HFFc6 (cell line): ENCODE measurements at places on chromosomes 4 and X. TPM values are rescaled to one million over a fixed set of nuclear protein-coding genes. Genes with fewer than 3 reads are reported as not detected.

GRCh38 chr4:48127231-48127630, 6.8 kb downstream of the TXK start:
- H3K27ac ChIP-seq = peak overlapping the region; percentile 68; the same call in 1 of the 2 replicates
- H3K27me3 ChIP-seq = peaks cover 15% of the 10 kb centered on the region
- peak overlapping the region; percentile 76 for H3K4me3 ChIP-seq

GRCh38 chrX:85828771-85829170, 218.6 kb downstream of the CHM start:
- no peak overlapping the region for H3K27ac ChIP-seq
- peaks cover 2% of the 10 kb centered on the region; the same call in 1 of the 2 replicates for H3K27me3 ChIP-seq
- no peak for DNase-seq
- no peaks in the 10 kb centered on the region for H3K36me3 ChIP-seq

DNA sequence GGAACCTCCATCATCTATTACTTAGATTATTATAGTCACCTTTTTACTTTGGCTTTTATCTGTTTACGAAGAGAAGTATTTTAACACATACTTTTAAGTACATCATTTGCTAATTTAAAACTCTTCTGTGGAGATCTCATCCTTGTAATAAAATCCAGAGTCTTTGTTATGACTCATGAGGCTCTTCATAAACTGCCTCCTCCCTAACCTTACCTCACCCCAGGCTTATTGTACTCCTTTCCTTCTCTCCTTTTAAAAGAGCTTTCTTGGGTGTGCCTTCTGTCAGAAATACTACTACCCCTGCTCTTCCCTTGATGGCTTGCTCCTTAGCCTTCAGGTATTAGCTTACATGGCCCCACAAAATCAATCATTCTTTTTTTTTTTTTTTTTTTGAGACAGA, 6.6 kb downstream of the ARL9 start:
- no peak overlapping the region for H3K4me3 ChIP-seq
- H3K36me3 ChIP-seq = no peaks in the 10 kb centered on the region
- H3K27me3 ChIP-seq = no peaks in the 10 kb centered on the region; the same call in 1 of the 2 replicates
- H3K27ac ChIP-seq = no peak overlapping the region
- peaks cover 8% of the 10 kb centered on the region for H3K4me1 ChIP-seq

ITIH6 gene
- total RNA-seq = not detected in 3 replicates

DNA sequence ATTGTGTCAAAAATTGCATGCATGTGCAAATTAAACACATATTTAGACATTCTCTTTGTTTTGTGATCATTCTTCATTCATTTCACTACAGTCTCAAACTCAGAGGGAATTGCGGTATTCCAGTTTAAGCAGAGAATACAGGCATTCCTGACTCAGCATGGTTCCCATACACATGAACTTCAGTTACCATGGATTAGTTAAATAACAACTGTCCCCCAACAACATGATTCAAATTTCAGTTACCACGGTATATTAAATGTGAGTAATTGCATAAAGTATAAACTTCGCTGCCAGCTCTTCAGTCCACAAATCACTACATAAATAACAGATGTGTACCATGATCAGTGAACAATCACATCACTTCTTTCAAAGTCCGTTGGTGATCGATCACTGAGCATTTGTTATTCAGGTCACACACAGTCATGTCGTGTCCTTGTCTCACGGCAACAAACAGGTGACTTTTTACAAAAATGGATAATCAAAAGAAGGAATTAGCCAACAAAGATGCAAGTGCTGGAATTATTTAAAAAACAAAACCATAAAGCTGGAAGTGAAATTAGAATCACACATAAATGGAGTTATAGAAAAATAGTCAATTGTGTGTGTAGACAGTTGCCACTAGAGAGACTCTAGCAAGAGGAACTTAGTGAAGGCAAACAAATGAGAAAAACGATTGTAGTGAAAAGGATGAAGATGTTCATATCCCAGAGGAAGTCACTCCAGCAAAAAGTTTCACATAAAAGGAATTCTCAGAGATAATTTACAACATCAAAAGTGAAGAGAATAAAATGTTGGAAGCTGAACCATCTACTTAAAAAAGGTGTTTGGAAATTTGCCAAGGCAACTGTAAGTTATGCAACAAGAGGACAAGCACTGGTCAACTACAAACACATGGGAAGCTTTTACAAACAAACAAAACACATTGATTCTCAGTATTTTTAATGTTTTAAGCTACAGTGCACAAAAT, 138.6 kb upstream of the SMARCAD1 start:
- no peak overlapping the region for H3K4me3 ChIP-seq
- no peaks in the 10 kb centered on the region for H3K27me3 ChIP-seq
- no peaks in the 10 kb centered on the region for H3K36me3 ChIP-seq
- H3K4me1 ChIP-seq = no peaks in the 10 kb centered on the region
- no peak for DNase-seq
- no peak overlapping the region for H3K27ac ChIP-seq

HTN3 gene
- not detected in 3 replicates for total RNA-seq

GRCh38 chrX:25206778-25207177, 191.0 kb upstream of the ARX start:
- no peaks in the 10 kb centered on the region for H3K36me3 ChIP-seq
- H3K27ac ChIP-seq = no peak overlapping the region
- no peaks in the 10 kb centered on the region for H3K4me1 ChIP-seq
- DNase-seq = peak; percentile 10

- peaks cover 8% of the 10 kb centered on the region; the same call in 1 of the 2 replicates for H3K36me3 ChIP-seq
- H3K27me3 ChIP-seq = no peaks in the 10 kb centered on the region; the same call in 1 of the 2 replicates
- H3K4me3 ChIP-seq = no peak overlapping the region
- no peak overlapping the region for H3K27ac ChIP-seq
These were observed 17.7 kb upstream of the AASDH start for GRCh38 chr4:56405016-56405415.

DNA sequence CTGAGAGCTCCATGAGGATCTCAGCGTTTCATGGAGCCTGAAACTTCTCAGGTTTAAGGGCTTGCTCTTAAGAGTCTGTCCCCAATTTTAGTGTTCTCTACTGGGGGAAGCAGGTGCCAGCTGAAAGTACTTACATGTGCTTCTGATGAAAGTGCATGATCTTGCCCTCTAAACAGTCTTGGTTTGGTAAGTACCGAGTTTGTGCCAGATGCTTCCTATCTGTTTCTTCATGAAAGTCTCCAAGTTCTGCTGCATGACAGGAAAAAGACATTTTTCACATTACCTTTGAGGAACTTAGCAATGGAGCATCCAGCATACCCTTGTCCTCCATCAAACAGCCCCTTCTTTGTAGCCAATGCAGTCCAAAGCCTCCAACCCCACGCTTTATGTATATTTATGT, 42.0 kb downstream of the FRMD7 start:
- no peaks in the 10 kb centered on the region for H3K36me3 ChIP-seq
- H3K27me3 ChIP-seq = no peaks in the 10 kb centered on the region
- no peak overlapping the region for H3K27ac ChIP-seq
- DNase-seq = no peak
- H3K4me3 ChIP-seq = no peak overlapping the region

DNA sequence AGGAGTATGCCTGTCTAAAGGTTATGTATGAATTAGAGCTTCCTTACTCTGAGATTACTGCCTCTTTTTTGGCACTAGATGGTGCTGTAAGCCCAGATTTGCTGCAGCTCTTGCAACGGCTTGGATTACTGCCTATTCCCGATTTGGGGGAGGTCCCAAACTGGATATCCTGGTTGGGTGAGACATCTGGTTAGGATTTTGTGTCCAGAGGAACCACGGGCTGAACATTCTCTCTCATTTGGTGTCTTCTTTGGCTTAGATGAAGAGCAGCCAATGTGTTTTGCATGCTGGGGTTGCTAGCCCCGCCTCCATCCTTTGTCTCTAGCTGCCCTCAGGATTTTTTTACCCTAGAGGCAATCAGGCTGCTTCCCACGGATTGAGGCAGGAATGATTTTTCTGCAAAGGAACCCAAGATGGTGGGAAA, 31.9 kb downstream of the F8A1 start:
- H3K27ac ChIP-seq = no peak overlapping the region
- peak; percentile 81 for DNase-seq
- H3K27me3 ChIP-seq = peaks cover 2% of the 10 kb centered on the region; the same call in 1 of the 2 replicates
- H3K4me3 ChIP-seq = peak overlapping the region; percentile 67
- peaks cover 12% of the 10 kb centered on the region; the same call in 1 of the 2 replicates for H3K4me1 ChIP-seq

GRCh38 chr4:173492315-173492714, 37.7 kb downstream of the HAND2 start:
- H3K27me3 ChIP-seq = peaks cover 23% of the 10 kb centered on the region
- no peak for DNase-seq
- H3K36me3 ChIP-seq = no peaks in the 10 kb centered on the region
- no peak overlapping the region for H3K27ac ChIP-seq
- H3K4me3 ChIP-seq = no peak overlapping the region
- peaks cover 47% of the 10 kb centered on the region for H3K4me1 ChIP-seq

- no peaks in the 10 kb centered on the region for H3K36me3 ChIP-seq
- DNase-seq = no peak
- no peak overlapping the region for H3K27ac ChIP-seq
- no peaks in the 10 kb centered on the region for H3K4me1 ChIP-seq
- H3K27me3 ChIP-seq = peaks cover 19% of the 10 kb centered on the region
These were observed 85.3 kb downstream of the ABLIM2 start for GRCh38 chr4:8073206-8073863.
